Activated CD4-positive, alpha-beta T cell treated with anti-CD3 and anti-CD28 coated beads, Interleukin-2, amount 10 ng/mL, durations not matched to agents 7 days and 5 days (primary cell): ENCODE measurements at places on chromosomes 1 and 21. TPM values are rescaled to one million over a fixed set of nuclear protein-coding genes. Genes with fewer than 3 reads are reported as not detected.

The NOTCH2NLA gene
- total RNA-seq = 31.3 TPM

DNA sequence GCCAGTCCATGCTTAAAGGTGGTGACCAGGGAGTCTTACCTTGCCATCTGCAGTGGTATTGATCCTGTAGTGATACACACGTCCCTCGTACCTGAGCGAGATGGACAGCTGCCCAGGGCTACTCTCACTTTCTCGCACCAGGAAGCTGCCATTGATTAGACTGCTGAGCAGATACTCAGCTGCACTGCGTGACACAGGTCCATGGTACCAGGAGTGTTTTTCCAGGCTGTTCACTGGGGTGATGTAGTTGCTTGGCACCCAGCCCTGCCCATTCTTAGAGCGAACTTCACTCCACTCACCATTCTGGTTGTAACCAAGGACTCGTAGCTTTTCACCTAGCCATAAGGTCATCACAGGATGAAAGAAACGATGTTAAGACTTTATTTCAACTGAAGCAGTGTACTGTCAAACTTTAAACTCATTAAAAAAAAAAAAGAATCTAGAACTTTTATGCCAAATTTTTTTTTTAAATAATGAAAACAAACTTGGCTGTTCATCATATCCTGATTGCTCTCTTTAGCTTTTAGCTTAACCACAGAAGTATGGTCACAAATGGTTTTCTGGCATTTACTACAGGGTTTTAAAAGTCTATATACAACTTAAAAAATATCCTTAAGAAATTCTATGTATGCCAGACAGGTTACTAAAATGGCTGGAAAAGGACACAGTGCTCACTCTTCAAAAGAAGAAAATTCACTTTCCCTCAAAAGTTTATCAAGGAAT, 44.6 kb downstream of the TOR3A start:
- peaks cover 24% of the 10 kb centered on the region for H3K4me1 ChIP-seq
- no peak overlapping the region for H3K4me3 ChIP-seq
- H3K27me3 ChIP-seq = no peaks in the 10 kb centered on the region
- H3K36me3 ChIP-seq = peaks cover 9% of the 10 kb centered on the region

DNA sequence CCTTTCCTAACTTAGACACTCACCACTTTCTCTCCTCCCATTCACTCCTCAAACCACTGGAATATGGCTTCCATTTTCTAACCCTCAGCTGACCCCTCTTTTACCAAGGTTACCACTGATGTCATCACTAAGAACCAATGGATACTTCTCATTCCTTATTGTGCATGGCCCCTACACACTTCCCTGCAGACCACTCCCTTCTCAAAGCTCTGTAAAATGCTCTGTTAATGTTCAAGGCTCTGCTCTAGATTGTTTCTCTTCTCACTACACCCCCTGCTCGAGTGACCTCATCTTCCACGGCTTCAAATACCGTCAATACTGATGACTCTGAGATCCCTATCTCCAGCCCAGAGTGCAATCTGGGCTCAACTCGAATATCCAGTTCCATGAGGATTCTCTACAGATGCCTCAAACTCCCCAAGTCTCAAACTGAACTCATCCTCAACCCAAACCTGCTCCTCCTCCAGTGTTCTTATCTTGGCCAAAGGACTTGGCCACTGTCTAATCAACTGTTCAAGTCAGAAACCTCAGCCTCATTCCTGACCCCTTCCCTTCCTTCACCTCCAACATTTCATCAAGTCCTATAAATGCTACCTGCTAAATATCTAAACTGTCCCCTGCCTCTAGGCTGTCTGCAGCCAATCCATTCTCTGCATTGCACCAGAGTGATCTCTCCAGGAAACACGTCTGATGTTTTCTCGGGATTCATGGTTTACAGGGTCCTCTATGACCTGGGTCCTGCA, 41.3 kb upstream of the BMP8B start:
- peaks cover 12% of the 10 kb centered on the region for H3K27me3 ChIP-seq
- no peak overlapping the region for H3K4me3 ChIP-seq
- H3K27ac ChIP-seq = no peak overlapping the region
- no peaks in the 10 kb centered on the region for H3K4me1 ChIP-seq
- H3K36me3 ChIP-seq = no peaks in the 10 kb centered on the region

- H3K36me3 ChIP-seq = peaks cover 12% of the 10 kb centered on the region
- peak overlapping the region; percentile 76 for H3K27ac ChIP-seq
- peak; percentile 79 for DNase-seq
- peaks cover 46% of the 10 kb centered on the region for H3K4me1 ChIP-seq
Measured at GRCh38 chr1:1371364-1371745, 3.7 kb downstream of the AURKAIP1 start.

The NTMT2 gene
- total RNA-seq = not detected

The IL19 gene
- total RNA-seq = not detected

GRCh38 chr1:51661081-51661518, 44.2 kb downstream of the OSBPL9 start:
- H3K36me3 ChIP-seq = no peaks in the 10 kb centered on the region
- DNase-seq = no peak
- H3K27me3 ChIP-seq = no peaks in the 10 kb centered on the region
- no peak overlapping the region for H3K27ac ChIP-seq

The SLAMF6 gene
- 33.7 TPM for total RNA-seq

DNA sequence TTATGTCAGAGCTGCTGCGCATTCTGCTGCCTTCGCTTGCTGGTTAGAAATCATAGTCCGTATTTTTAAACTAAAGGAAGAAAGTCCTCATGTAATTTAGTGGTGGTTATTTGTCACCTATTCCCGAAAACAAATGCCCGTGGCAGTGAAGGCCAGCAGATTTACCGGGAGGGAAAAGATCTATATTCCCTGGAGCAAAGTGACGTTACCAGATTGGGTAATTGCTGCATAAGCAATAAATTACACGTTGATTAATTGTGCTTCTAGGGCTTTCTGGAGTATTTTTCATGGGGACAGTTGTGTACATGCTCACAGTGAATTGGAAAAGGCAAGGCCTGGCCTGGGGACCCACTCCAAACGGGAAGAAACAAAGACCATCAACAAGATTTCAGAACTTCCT, 298.7 kb downstream of the NPHP4 start:
- H3K4me3 ChIP-seq = no peak overlapping the region
- H3K27ac ChIP-seq = no peak overlapping the region
- DNase-seq = no peak
- no peaks in the 10 kb centered on the region for H3K36me3 ChIP-seq
- H3K27me3 ChIP-seq = peaks cover 7% of the 10 kb centered on the region
- H3K4me1 ChIP-seq = no peaks in the 10 kb centered on the region

DNA sequence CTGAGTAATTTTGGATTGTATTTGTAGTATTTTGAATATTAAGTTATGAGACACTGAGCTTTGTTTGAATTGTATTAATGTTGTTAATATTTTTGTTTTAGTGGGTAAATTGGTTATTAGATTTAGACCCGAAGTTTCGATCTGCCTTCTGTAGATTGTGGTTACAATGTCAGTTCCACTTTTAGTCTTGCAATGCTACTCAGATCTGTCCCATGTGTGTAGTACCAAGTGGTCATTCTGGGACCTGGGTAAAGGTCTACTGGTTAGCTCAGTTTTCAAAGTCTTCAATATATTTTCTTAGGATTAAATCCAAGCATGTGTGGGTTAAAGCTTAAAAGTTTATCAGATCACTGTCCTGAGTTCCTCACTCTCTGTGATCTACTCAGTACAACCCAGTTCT, 346.5 kb upstream of the PROX1 start:
- H3K27ac ChIP-seq = no peak overlapping the region
- no peaks in the 10 kb centered on the region for H3K36me3 ChIP-seq
- DNase-seq = no peak
- no peak overlapping the region for H3K4me3 ChIP-seq
- H3K27me3 ChIP-seq = peaks cover 7% of the 10 kb centered on the region

The LMOD1 gene
- total RNA-seq = not detected

- H3K27me3 ChIP-seq = peaks cover 24% of the 10 kb centered on the region
- H3K27ac ChIP-seq = no peak overlapping the region
- no peak overlapping the region for H3K4me3 ChIP-seq
- no peak for DNase-seq
- H3K4me1 ChIP-seq = peaks cover 11% of the 10 kb centered on the region
- H3K36me3 ChIP-seq = no peaks in the 10 kb centered on the region
Measured at GRCh38 chr1:40141878-40142535, 19.2 kb upstream of the RLF start.

The FLG gene
- not detected for total RNA-seq

The CTNNBIP1 gene
- total RNA-seq = 12.2 TPM

The FCER1A gene
- not detected for total RNA-seq

The CTSE gene
- not detected for total RNA-seq

The ADGRB2 gene
- 0.31 TPM for total RNA-seq

DNA sequence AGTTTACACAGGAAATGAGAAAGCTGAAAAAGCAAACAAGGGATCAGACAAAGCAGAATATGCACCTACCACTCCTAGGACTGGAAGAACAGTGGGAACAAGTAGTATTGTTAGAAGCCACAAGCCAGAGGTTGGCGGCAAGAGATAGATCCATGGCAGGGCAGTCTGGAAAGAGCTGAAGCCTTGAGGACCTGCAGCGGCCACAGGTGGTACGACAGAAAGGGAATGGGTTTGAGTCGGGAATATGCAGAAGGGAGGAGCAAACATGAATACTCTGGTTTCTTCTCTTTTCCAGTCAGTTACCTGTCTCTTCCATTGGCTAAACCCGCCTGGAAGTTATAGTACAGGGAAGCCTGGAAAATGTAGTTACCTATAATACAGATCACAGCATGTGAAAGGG, 3.9 kb upstream of the PCNX2 start:
- peaks cover 2% of the 10 kb centered on the region for H3K36me3 ChIP-seq
- no peak for DNase-seq
- H3K27ac ChIP-seq = no peak overlapping the region
- H3K4me3 ChIP-seq = no peak overlapping the region
- H3K27me3 ChIP-seq = peaks cover 14% of the 10 kb centered on the region
- peaks cover 13% of the 10 kb centered on the region for H3K4me1 ChIP-seq

GRCh38 chr1:171623651-171624331, 1.7 kb downstream of the MYOCOS start:
- H3K4me1 ChIP-seq = no peaks in the 10 kb centered on the region
- no peak overlapping the region for H3K27ac ChIP-seq
- H3K27me3 ChIP-seq = peaks cover 5% of the 10 kb centered on the region
- DNase-seq = no peak

GRCh38 chr21:44348861-44349260, 4.6 kb upstream of the TRPM2 start:
- DNase-seq = no peak
- peaks cover 27% of the 10 kb centered on the region for H3K4me1 ChIP-seq
- H3K4me3 ChIP-seq = no peak overlapping the region

The LCE4A gene
- total RNA-seq = not detected

The OLFML2B gene
- total RNA-seq = not detected

The PTPN7 gene
- total RNA-seq = 188 TPM

DNA sequence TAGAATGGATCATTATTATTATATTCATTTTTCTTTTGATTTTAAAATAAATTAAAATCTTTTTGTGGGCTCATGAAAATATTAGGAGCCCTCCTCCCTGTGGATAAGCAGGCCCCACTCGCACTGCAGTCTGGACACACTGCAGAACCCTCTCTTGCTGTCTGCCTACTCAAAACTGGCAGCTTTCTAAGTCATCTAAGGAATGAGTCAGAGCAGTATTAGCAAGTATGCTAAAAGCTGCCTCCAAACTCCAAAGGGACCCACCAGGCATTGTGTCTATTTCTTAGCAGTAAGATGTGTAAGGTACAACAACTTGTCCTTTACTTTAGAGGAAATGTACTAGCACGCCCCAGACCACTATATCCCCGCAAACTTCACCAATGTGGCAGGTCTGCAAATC, 108.8 kb downstream of the SYF2 start:
- H3K4me3 ChIP-seq = no peak overlapping the region
- no peaks in the 10 kb centered on the region for H3K36me3 ChIP-seq
- H3K27me3 ChIP-seq = peaks cover 2% of the 10 kb centered on the region
- H3K4me1 ChIP-seq = peaks cover 18% of the 10 kb centered on the region

DNA sequence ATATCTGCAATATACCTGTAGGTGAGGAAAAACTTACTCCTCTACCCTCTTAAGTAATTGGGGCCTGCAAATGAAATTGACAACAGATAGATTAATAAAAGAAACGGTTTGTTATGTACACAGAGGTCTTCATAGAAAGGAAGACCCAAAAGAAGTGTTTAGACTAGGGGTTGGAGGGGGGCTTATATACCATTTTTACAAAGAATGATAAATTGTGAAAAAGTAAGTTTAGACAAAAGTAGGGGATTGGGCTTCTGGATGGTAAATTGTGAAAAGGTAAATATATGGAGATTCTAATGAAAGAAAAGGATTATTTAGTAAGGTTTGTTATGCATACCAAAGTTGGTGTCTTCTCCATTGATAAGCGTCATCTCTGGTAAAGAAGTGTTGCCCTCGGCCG, 73.2 kb upstream of the KIAA1614 start:
- H3K27ac ChIP-seq = no peak overlapping the region
- H3K4me3 ChIP-seq = no peak overlapping the region
- peaks cover 26% of the 10 kb centered on the region for H3K36me3 ChIP-seq
- peaks cover 23% of the 10 kb centered on the region for H3K4me1 ChIP-seq
- no peak for DNase-seq

DNA sequence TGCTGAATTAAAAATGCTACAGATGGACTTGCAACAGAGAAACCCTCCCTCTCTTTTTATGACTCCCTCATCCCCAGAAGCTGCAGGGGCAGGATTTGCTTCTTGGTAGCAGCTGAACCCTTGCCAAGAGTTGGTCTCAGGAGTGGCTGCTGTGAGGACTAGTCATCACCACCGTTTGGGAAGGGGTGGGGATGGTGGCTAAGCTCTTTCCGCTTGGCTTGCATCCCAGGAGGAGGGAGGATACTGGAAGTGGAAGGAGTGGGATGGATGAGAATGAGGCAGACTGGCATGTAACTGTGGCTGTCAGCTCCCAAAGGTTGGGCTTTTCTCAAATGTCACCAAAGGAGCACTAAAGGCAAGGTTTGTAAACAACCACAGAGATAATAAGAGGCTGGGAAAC, 50.8 kb upstream of the COL24A1 start:
- H3K27me3 ChIP-seq = no peaks in the 10 kb centered on the region
- H3K36me3 ChIP-seq = no peaks in the 10 kb centered on the region
- no peak for DNase-seq
- no peak overlapping the region for H3K27ac ChIP-seq
- no peak overlapping the region for H3K4me3 ChIP-seq
- H3K4me1 ChIP-seq = no peaks in the 10 kb centered on the region

DNA sequence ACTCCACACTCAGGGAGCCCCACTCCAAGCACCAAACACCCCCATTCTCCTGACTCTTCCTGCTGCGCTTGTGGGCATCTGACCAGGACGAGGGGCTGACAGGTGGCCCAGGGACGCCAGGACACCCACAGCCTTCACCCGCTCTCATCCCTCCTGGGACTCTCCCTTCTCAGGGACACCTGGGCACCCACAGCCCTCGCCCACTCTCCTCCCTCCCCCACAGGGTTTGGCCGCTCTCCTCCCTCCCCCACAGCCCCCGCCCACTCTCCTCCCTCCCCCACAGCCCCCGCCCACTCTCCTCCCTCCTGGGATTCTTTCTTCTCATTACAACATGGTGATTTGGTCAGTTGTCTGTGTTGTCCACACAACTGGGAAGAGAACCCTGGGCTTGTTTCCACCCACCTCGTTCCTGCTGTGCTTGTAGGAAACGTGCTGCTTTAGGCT, 43.4 kb downstream of the PRDM15 start:
- DNase-seq = no peak
- no peaks in the 10 kb centered on the region for H3K27me3 ChIP-seq
- peaks cover 2% of the 10 kb centered on the region for H3K4me1 ChIP-seq
- H3K27ac ChIP-seq = no peak overlapping the region
- H3K36me3 ChIP-seq = peaks cover 26% of the 10 kb centered on the region
- H3K4me3 ChIP-seq = no peak overlapping the region
